ENCODE measurements at places on chromosomes 2 and 18.

GRCh38 chr2:215598376-215598975 is 162.6 kb upstream of the FN1 start:
- DNase-seq, result no peak

- DNase-seq, result peak; percentile 56
These were observed 2.8 kb downstream of the CNDP2 start for GRCh38 chr18:74498712-74499627.

DNA sequence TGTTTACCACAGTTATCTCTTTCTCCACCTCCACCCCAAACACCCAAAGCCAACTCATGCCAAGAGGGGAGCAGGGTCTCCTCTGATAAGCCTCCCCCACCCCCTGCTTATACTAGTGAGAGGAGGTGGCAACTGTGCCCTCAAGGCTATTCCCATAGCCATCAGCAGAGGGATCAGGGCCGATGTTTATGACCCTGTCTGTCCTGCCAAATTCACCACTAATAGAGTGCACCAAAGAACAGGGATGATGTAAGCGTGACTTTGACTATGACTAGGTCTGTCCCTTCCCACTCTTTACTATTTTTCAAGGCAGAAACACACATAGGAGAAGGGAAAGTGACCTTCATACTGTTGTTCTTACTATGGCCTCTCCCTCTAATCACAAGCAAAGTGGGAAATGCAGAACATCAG is 74.6 kb downstream of the CLHC1 start:
- no peak for DNase-seq

GRCh38 chr18:54261894-54262293 is 7.4 kb upstream of the POLI start:
- DNase-seq, result no peak

GRCh38 chr2:63132020-63132419 is 81.4 kb downstream of the OTX1 start:
- no peak for DNase-seq

- no peak for DNase-seq
These were observed 2.0 kb upstream of the RAB3GAP1 start for GRCh38 chr2:135050132-135050531.

GRCh38 chr18:48915626-48916425 is 34.9 kb downstream of the SMAD7 start:
- no peak for DNase-seq

- no peak for DNase-seq
These were observed 17.3 kb upstream of the PDE1A start for GRCh38 chr2:182444170-182444569.

DNA sequence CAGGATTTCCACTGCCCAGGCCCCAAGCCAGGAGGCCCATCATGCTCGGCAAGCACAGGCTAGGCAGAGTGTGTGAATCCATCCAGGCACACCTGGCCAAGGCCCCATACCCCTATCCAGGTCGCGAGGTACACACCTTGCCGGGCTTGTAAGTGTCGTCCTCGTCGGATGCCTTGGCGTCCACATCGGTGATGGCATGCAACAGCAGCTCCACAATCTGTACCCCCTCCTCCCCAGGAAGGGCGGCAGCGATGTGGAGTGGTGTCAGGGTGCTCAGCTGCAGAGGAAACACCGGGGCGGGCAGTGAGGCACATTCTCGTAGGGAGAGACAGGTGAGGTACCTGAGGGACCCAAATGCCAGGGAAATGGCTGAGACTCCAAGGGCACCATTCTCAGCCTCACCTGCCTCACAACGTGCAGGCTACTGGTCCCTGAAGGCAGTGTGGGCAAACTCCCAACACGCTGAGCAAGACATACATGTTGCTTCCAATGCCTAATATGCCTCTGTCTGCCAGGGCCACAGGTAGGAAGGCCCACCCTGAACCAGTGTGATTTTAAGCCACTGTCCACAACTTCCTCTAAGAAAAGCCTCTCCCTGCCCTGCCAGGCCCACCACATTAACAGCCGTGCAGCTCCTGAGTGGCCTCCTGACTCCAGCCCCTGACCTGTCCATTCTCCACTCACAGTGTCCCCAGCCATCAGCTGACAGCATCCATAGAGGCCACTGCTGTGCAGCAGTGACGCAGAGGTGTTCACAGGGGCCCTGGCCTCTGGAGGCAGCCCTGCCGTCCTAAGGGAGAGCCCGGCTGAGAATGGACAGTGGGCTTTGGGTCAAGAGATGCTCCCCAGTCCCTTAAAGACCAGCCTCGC is 44.9 kb downstream of the ANKMY1 start:
- DNase-seq, result no peak

- DNase-seq, result no peak
These were observed 25.9 kb downstream of the OSR1 start for GRCh38 chr2:19332503-19332902.

- DNase-seq, result no peak
These were observed 19.5 kb upstream of the TNS1 start for GRCh38 chr2:218022131-218022850.

DNA sequence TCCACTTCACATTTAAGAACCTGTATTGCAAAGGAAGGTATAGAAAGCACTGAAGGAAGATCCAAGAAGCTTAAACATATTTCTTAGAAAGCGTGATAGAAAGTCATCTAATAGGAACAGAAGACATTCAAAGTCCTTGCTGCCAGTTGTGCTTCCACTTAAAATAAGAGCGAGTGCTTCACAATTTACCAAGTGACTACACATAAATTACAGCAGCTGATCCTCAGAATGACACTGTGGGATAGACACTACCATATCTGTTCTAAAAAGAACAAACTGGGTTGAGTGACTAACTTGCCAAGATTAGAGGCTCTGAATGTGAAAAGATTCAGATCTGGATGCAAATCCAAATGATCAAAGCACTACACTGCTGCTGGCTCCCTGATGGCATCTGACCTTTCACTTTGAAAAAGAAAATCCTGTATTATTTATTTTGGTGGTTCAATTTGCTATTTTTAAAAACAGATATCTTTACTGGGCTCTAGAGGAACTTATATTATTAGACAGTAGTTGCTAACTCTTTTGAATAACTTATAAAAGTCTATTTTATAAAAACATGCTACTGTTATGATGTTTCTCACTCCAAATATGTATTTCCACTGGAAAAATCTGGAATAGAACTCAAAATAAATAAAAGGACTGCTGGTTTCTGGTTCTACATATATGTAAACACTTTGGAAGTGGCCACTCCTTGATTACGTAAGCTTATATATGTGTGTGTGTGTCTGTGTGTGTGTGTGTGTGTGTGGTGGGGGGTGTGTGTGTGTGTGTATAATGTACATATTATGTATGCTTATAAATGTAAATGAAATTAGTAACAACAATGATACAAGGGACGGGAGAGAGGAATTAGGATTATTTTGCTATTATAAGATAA is 57.4 kb downstream of the KIDINS220 start:
- no peak for DNase-seq

DNA sequence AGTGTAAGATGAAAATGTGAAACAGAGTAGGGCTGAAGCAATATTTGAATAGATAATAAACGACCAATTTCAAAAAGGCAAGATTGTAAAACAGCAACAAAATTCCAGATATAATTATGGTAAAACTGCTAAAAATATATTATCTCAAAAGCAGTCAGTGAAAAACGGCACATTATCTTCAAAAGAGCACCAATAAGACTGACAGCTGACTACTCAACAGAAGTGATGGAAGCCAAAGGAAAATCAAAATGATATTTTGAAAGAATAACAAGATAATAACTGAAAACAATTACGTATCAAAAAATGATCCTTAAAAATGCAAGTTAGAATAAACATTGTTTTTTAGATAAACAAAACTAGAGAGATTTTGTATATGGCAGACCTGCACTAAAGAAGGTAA is 920.6 kb upstream of the FAM98A start:
- no peak for DNase-seq

DNA sequence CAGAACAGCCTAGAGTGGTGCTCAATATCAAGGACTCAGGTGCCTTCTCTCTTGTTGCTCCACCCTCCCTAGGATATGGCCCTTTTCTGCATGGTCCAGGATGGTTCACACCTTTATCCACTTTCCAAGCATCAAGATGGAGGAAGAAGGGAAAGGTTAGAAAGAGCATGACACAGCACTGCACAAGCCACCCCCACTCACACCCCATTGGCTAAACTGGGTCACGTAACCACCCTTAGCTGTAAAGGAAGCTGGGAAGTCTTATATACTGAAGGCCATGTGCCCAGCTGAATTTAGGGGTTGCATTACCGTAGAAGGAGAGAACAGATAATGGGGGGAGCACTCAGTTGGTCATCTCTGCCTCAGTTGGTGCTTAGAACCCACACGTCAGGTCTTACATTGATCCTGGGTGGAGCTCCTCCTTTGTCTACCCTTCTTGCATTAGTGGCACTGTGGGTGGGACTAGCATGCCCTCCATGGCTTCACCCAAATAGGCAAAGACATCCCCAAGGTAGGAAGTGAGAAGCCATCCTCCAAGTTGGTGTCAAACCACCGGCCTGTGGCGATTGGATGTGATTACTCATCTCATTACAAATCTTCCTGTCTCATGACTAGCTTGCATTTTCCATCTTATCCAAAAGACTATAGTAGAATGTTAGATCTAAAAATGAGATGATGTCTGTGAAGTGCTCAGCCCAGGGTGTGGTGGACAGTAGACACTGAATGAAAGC is 248.5 kb downstream of the HAUS1 start:
- no peak for DNase-seq

GRCh38 chr2:40758401-40759155 is 306.7 kb upstream of the SLC8A1 start:
- DNase-seq, result no peak

DNA sequence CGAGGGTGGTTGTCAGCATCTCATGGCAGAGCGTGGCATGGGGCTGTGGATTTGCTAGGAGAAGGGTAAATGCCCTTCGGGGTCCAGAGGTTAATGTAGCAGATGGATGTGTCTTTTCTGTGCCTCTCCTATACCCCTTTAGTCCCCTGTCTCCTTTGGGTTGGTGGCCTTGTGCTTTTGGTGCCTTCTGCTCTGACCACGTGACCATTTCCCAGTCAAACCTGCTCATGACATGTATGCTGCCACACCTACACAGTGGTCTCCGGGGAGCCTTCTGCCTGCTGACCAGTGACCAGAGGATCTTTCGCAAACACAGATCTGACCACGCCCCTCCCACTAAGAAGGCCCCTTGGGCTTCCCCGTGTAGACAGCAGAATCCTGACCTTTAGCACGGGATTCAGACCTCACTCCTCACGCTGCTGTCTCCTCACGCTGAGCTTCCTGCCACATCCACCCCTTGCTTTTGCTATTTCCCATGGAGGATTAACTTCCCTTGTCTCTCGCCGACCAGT is 116.2 kb downstream of the ACOXL start:
- DNase-seq, result no peak

DNA sequence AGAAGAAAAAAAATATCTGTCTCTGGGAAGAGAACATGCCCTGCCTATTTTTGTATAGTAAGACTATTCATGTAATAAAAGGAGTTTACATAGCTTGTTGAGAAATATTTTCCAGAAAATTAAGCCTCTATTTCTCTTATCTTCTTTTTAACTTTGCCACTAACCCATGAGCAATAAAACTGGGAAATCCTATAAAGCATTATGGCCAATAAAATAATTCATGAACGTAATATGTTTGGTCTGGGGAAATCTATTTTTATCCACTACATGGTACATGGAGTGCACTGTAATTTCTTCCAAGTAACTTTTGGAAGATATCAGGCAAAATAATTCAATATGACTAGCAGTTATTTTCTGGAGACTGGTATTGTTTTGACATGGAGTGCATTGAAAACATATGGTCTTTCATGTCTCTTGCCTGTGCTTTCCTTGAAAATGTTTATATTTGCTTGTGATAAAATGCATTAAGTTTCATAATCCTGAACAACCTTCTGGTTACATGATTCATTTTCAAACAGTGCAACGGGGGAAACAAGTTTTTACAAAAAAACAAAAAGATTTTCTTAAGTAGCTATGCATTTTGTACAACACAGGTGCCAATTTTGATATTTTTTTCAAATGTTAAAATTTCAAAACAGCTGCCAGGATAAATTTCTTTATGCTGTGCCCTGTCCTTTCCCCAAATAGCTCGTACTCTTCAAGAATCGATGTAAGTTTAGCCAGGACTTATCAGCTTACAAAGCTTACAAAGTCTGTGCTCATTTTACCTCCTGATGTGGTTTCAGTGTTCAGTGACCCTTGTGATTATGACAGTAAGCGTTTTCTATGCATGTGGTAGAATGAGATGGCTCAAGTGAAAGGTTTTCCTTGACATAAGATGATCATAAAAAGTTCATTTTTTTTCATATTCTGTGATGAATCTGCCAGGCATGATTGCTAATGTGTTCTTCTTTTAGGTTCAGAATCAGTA is 194.5 kb downstream of the UBE2E3 start:
- no peak for DNase-seq

- no peak for DNase-seq
These were observed 172.8 kb upstream of the HAAO start for GRCh38 chr2:42965196-42965595.

All from activated CD4-positive, CD25-positive, alpha-beta regulatory T cell treated with anti-CD3 and anti-CD28 coated beads, Interleukin-2, amount 50 U/mL, for 16 hours (primary cell).